ENCODE measurements at places on chromosomes 11 and 22.

DNA sequence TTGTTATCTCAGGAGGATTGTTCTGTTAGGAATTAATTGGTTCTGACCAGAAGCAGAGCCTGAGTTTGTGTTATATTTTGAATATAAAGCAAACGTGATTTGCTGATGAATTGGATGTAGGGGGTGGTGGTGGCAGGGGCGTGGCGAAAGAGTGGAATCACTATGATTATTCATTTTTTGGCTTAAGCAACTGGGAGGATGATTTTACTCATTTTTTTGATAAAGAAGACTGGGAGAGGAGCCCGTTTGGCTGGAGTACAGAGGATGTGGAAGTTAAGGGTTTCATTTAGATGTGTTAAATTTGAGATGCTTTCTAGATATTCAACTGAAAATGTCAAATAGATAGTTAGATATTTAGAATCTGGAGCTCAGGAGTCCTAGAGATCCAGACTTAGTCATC, 83.4 kb upstream of the MYO18B start:
- no peak for DNase-seq

DNA sequence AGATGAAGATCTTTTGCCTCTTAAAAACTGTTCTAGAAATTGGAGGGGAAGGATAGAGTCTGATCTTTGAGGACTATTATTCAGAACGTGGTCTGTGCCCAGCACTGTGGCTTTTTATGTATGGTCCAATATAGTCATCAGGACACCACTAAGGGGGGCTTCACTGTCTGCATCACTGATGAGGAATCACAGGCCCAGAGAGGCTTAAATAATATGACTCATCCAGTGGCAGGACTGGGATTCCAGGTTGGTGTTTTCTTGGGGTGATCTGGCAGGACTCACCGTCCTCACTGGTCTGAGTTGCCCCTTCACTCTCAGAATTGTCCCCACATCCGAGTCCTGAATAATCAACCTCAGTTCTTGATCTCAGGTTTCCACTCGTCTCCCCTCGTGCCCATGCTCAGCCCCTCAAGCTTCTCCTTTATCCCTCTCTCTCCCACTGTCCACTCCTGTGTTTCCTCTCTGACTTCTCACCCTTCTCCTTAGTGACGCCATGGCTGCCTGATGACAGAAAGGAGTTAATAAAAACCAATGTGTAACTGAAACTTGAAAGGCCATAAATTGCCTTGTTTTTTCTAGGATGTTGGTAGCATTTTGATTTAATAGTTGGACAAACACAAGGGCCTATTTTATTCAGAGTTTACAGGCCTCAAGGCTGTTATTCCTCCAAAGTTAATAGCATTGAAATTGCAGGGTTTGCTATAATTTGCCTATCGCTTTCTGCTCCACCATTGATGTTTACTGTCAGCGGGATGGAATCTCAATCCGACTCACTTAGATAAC, 95.7 kb upstream of the NNMT start:
- DNase-seq: no peak

DNA sequence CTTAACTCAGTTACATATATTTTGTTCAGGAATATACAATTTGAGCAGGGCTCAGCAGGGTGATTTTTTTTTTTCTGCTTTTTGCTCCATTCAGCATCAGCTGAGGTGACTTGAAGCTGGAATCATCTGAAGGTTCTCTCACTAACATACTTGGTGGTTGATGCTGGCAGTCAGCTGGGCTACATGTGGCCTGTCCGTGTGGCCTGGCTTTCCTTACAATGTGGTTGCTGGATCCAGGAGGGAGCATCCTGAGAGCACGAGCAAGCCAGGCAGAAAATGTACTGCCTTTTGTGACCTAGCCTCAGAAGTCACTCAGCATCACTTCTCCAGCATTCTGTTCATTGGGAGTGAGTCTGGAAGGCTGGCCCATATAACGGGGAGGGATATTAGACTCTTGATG, 151.6 kb upstream of the E2F8 start:
- DNase-seq: no peak

DNA sequence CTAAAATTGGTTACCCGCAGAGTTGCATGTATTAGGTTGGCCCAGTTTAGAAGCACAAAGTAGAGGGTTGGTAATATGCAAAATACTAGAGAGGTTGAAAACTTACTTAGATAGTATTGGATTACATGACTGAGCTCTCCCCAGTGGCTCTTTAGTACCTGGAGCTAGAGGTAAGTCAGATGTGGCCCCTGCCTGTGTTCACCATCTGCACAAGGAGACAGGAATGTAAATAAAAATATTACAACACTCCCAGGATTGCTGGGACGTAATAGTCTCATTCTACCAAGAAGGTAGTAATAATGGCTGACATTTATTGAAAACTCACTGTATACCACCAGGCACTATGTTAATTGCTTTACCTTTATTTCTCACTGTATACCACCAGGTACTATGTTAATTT, 129.6 kb downstream of the SLC17A6 start:
- no peak for DNase-seq

DNA sequence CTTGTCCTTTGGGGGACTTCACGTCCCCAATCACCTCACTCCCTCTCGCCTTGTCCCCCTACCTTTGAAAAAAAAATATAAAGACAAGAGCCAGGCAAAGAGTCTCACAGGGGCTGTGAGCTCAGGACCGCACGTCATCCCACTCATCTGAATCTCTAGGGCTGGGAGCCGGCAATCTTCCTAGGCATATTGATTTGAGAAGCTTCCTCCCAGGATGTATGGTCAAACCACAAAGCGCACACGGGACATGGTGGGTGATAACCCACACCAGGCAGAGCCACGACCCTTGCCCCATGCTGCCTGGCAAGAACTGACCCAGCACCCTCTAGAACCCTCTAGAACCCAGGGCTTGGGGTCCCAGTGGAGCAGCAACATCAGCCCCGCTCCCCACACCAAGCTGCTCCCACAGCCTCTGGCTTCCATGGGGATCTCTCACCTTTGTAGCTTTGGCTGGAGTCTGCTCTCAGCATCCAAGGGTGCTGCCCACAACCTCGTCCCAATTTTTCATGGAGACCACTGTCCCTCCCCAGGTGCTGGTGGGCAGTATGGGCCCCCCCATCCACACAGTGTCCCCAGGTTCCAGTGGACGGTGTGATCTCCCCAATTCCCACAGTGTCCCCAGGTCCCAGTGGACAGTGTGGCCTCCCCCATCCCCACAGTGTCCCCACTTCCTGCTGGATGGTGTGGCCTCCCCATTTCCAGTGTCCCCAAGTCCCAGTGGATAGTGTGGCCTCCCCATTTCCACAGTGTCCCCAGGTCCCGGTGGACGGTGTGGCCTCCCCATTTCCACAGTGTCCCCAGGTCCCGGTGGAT, 85.2 kb upstream of the FGF3 start:
- no peak for DNase-seq

- DNase-seq: no peak
These were observed 1.2 kb upstream of the GRK2 start for GRCh38 chr11:67264877-67265632.

- no peak for DNase-seq
These were observed 87.4 kb downstream of the BRD1 start for GRCh38 chr22:49740242-49740641.

- DNase-seq: no peak
These were observed 2.5 kb downstream of the LIF start for GRCh38 chr22:30244066-30244465.

DNA sequence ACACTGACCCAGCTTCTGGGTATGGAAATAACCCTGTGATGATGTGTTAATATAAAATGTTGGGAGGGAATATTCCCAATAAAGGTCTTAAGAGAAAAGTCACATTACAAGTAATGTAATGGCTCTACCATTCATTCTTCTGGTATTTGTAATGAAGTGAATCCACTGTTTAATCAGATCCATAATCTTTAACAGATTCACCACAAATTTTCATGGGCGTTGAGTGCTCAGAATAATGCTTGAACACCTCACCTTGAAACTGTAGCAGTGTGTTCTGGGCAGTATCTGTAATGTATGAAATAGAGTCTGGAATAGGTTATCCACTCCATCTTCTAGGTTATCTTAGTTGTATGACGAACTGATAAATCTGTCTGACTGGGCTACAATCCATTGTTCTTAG, 26.6 kb upstream of the CRTAM start:
- no peak for DNase-seq

Data from central memory CD8-positive, alpha-beta T cell (primary cell).